NCI-H1694 (cell line): ENCODE measurements at places on chromosomes 1 and 21.

- no peak for DNase-seq
Measured at GRCh38 chr1:209008586-209008985, 574.9 kb upstream of the CAMK1G start.

- no peak for DNase-seq
Measured at GRCh38 chr1:190098756-190099155, 378.9 kb downstream of the BRINP3 start.

DNA sequence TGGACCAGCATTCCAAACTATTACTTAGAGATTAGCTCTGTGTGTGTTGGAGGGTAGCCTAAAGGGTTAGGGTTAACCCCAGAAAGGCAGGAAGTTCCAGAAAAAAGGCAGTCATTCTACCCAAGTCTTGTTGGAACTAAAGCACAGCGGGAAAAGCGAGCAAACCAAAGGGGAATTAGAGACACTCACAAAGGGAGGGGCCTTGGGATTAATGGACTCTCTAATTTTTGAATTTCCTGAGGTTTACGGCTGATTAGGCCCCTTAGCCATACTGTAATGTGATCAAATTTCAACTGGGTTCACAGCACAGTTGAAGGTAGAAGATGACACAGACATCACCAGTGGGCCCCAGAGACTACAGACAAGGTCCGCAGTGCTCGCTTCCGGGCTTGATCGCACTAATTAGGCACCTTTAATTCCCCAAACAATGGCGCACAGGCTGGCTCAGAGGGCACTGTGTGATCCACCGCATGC lies 28.3 kb downstream of the CAPZB start:
- DNase-seq, result no peak

GRCh38 chr1:23597635-23598388 lies 38.5 kb upstream of the ID3 start:
- DNase-seq, result no peak

GRCh38 chr1:204578867-204579664 lies 62.9 kb downstream of the MDM4 start:
- no peak for DNase-seq

DNA sequence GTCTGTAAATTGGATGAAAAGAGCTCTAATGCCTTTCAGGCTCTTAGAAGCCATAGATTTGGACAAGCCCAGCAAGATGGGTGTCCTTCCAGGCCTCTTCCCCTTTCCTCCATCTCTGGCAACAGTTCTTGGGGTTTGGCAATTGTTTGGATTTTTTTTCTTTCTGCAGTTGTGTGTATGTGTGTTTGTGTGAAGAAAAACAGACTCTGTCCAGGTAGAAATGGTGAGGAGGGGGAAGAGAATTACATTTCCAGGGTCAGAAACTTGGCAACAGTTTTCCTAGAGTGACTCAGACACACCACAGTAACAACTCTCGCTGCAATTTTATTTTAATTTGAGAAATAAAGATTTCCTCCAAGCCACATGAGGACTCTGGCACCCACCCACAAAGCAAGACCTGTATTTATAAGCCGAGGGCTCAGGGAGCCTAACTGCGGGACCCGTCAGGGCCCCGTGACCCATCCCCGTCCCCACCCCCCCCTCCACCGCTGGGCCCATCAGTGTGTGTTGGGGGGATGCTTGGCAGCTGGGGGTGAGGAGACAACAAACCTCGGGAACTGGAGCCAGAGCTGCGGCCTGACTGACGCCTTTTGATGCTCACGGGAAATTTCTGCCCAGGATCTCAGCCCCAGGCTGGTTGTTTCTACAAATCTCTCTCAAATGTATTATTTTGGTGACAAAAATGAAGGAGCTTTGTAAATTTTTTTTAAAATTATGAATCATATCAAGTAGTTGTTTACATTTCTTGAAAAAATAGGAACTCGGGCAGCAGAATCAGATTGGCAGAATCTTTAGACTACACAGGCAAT lies 4.4 kb downstream of the TMEM200B start:
- no peak for DNase-seq

DNA sequence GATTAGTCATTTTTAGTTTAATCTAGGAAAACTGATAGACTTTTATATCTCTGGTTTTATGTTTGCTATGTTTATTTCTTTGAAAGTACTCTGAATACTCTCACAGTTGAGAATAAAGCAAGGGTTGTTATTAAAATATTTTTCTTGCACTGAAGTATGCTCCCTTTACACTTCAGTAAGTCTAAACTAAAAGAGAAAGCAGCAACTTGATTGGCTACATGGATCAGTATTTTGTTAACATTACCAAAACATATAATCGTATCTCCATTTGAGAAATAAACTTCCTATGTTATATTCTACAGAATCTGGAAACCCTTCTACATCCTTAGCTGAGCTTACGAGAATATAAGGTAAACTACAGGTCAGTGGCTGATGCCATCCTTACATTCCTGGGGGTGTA lies 149.5 kb upstream of the HP1BP3 start:
- no peak for DNase-seq

GRCh38 chr1:157161901-157162300 lies 23.7 kb upstream of the ETV3 start:
- DNase-seq, result no peak
